Aorta (tissue), 5 donors: ENCODE measurements at places on chromosomes 5 and 9.

DNA sequence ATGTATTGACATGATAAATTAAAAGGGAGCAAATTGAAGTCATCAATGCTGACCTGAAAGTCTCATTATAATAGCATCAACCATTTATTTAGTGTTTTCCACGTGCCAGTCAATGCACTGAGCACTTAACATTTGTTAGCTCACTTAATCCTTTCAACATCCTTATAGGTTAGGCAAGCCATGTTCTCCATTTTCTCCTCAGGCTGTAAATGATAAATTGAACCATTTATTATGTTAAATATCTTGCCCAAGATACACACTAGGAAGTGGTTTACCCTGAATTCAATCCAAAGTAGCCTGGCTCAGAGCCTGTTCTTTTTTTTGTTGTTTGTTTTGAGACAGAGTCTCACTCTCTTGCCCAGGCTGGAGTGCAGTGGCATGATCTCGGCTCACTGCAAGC is 25.0 kb upstream of the SNX2 start:
- DNase-seq: no peak

- DNase-seq: no peak
These were observed 49.2 kb upstream of the SMIM32 start for GRCh38 chr5:136242136-136242535.

- no peak for DNase-seq
These were observed 85.5 kb downstream of the YIPF5 start for GRCh38 chr5:144084971-144085370.

DNA sequence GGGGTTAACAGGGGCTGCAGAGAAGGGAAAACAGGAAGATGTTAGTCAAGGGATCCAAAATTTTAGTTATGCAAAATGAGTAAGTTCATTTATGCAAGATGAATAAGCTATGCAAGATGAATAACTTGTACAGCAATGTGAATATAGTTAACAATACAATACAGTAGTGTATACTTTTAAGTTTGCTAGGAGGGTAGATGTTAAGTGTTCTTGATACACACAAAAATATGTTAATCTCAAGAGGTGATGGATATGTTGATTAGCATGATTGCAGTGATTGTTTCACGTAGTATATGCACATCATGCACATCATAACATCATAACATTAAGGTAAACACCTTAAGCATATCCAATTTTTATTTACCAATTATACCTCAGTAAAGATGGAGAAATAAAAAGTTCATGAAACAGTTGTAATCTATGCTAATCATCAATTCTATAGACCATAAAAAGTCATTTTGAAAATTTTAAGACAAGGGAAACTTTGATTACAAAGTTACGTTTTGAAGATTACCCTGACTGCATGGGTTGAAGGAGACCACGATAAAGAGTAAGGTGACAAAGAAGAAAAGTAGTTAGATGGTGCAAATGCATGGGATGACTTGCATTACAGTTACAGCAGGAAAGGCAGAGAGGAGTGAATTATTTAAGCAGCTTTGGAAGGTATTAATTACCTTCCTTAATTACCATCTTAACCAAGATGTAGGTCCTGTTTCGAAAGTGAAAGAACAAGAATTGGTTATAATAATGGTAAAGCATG is 31.4 kb downstream of the FAM174A start:
- DNase-seq: no peak

DNA sequence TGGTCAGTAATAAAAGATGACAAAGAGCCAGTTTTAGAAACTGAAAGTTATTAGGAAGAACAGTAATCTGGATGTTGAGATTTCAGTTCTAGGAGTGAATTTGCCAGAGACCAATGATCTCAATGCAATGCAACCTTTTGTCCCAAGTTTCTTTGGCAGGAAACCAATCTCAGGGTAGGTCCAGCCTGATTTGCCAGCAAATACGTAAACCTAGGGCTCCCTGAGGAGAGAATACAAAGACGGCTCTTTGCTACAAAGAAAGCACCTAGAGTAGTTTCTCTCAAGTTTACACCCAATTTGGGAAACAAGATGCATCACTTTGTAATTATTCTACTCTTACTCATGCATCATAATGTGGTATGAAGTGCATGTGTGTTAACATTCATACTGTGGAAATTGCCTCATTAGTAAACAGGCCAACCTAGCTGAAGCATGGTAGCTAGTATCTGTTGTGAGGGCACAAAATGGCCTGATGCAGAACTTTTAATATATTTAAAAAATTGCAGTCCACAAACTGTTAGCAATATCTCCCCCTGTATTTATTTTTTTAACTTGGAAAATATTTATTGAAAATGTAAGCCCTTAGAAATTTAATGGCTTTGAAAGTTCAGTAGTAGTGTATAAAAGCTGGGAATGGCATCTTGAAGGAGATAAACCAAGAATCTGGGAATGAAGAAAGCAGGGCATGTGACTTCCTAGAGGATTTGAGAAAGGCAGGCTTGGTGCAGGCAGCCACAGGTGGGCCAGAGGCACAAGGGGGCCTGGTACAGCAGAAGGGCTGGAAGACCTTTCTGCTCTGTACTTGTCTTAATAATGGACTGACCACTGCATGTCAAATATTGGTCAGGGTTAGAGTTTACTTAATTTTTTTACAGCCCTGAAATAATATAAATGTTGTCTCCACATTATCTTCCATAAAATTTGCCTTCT is 59.5 kb downstream of the MAST4 start:
- DNase-seq: no peak
